Activated T-cell treated with anti-CD3 and anti-CD28 coated beads, Interleukin-2, amount 50 U/mL, for 1 hour (primary cell): ENCODE measurements at places on chromosomes 6 and 20.

DNA sequence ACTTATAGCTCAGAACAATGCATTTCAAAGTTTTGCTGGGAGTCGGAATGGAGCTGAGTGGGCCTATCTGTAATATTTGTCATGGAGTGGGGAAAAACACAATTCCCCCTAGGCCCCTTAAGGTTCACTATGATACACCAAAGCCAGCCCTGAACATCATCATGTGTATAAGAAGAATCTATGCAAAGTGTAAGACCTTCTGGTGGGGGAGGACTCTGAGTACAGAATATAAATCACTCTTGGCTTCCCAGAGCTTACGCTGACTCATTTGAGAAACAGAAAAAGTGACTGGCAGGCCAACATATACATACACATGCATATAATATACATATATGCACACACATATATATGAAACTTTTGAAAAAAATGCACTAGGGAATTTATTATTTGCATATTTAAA is 54.1 kb upstream of the UBR2 start:
- no peak for DNase-seq

- no peak for DNase-seq
Measured at GRCh38 chr20:3364323-3365013, 43.0 kb downstream of the DNAAF9 start.

GRCh38 chr6:41239467-41240159 is 11.5 kb downstream of the TREML4 start:
- no peak for DNase-seq

DNA sequence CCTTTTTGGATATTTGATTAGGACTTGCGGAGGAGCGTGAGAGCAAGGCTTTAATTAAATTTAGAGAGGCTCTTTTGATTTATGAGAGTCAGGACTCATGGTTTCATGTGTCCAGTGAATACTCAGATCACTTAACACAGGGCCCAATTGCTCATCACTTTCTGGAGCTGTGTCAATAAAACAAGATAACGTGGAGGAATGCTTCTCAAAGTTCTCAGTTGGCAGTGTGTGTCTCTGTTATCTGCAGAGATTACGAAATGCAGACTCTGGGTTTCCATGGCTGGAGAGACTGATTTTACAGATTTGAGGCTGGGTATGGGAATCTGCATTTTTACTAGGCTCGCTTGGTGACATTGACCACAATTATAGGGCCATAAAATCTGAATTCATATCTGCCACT is 335.8 kb upstream of the FLRT3 start:
- no peak for DNase-seq

GRCh38 chr6:127298475-127298874 is 31.8 kb downstream of the RNF146 start:
- no peak for DNase-seq

- DNase-seq, result no peak
Measured at GRCh38 chr6:54519161-54519560, 210.9 kb downstream of the TINAG start.

DNA sequence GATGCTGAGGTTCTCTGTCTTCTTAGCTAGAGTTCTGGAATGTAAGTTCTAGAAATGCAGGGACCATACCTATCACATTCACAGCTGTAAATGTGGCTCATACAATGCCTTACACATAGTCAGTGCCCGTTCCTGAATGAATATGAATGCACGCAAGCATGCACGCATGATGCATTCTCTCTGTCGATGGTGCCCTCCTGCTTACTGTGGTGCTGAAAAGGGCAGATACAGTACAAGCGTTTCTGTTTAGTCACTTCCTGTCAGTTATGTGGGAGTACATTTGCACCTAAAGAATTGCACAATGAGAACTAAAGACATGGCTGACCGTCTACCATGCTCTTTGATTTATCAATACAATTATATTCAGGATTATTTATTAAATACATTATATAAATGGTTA is 152.2 kb upstream of the SOX4 start:
- no peak for DNase-seq

DNA sequence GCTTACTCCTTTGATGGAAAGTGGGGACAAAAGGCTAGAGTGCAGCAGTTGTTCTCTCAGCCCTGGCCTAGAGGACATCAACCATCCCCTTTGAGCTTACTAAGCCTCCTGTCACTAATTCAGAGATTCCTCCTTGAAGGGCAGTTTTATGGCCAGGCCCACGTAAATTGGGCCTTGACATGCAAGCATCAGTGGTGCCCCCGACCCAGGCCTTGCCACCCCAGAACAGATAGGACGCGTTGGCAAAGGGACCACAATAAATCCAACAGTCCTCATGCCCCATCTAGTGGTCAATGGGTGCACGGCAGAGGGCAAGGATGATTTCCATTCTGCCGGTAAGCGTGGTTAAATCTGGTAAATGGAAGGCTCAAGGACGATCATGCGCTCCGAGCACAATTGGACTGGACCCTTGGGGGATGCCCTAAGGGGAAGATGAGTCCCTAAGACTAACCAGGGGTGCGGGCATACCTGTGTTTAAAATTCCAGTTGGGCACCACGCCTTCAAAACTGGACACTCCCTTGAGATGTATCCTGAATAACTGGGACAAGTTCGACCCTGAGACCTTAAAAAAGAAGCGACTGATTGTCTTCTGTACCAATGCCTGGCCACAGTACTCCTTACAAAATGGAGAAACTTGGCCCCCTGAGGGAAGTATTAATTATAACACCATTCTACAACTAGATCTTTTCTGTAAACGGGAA is 32.6 kb downstream of the CEP85L start:
- peak; percentile 77 for DNase-seq
